Fibroblast of skin of abdomen (primary cell): ENCODE measurements at places on chromosomes 5 and 9.

DNA sequence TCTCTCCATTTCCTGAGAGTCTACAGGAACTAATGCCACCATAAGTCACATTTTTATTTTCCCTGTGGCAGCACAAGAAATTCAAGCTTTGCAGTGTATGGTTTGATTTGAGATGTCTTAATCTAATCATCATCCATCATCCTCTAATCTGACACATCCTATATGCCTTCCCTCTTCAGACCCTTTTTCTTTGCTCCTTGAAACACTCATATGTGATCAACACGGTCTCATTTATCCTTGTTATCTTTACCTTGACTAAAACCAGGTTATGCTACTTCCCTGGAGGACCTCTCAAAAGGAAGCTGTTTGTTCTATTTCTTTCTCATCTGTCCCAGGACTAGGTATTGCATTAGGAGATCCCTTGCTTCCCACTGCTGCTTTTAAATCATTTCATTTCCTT is 146.9 kb upstream of the MRPS30 start:
- no peak for DNase-seq

DNA sequence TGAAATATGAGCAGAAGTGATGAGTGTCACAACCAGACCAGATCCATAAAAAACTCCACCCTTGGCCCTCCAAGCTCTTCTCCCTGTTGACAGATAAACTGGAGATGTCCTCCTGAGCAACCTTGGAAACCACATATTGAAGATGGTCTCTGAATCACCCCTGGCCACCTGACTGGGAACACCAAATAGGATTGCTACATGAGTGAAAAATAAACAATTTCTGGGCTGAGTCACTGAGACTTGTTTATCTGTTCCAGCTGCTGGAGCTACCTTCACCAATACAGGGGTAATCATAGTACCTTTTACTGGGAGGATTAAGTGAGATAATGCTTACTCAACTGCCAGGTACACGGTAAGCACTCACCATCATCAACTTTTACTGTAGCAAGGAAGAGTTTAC is 53.3 kb downstream of the PCA3 start:
- DNase-seq: peak; percentile 51

DNA sequence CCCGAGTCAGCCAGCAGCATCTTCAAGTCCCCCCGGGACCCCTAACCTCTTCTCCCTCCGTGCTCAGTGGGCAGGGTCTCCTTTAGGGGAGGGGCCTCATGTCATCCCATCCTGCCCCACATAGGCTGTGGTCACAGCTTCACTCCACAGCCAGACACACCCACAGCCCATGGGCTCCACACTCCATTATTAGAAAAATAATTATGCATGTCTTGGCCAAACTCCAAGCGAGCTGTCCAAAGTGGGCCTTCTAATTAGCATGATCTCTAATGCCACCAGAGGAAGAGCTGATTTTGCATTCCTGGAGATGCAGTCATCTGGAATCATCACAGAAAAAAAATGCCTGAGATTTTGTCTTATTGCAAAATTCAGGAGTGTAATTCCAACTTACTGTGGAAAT is 418.2 kb downstream of the IRX2 start:
- DNase-seq: peak; percentile 10

DNA sequence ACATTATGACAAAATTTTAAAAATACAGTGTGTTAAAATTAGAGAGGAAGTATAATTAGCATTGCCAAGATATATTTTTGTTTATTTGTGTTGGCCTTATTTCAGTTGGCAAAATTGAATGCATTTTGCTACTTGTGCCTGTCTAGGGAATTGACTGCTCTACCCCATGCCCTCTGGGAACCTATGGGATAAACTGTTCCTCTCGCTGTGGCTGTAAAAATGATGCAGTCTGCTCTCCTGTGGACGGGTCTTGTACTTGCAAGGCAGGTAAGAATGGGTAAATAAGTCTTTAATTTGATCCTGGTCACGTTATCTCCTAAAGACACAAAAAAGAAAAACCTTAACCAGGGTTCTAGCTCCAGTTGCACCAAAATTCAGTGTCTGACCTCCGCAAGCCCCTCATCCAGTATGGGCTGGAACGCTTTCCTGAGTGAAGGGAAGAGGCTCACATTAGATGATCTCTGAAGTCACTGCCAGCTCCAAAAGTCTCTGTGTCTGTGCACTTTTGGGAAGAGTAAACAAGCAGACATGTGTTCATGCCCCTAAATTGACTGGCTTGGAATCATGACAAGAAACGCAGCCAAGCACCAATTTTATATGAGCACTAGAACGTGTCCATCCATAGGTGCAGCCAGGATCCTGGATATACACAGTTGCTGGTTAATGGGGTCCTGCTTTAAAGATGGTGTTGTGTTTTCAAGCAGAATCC is 98.3 kb upstream of the PRRC1 start:
- no peak for DNase-seq

- DNase-seq: no peak
Measured at GRCh38 chr5:151917904-151918303, 6.7 kb downstream of the GLRA1 start.
